ENCODE measurements at places on chromosomes 3 and 15. TPM values are rescaled to one million over a fixed set of nuclear protein-coding genes. Genes with fewer than 3 reads are reported as not detected.

Gene GOLIM4
- total RNA-seq: 42.8 TPM

Gene PROK2
- 2.0 TPM for total RNA-seq

Gene SLC22A13
- total RNA-seq: 0.32 TPM

Gene APH1B
- total RNA-seq: 21.2 TPM

Gene TMEM212
- total RNA-seq: not detected

DNA sequence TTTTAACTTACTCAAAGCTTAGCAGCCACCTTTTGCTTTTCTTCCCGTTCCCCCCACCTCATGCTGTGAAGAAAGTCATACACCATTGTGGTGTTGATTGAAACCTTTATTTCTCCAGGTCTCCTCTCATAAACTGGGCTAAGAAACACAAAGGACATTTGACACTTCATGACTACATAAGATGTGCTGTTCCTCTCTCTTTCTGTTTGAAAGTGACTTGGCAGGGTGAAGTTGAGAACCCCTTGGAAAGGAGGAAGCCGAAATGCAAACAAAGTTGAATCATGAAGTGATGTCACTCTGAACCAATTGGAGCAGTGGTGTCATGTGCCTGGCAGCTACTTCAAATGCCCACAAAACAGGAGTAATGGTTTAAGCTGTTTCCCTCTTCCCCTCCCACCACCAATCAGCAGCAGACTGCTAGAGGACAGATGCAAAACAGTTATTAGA is 174.7 kb downstream of the IGF1R start:
- no peak for DNase-seq

- no peak for DNase-seq
Observed at GRCh38 chr3:5292512-5292911, 105.0 kb downstream of the EDEM1 start.

DNA sequence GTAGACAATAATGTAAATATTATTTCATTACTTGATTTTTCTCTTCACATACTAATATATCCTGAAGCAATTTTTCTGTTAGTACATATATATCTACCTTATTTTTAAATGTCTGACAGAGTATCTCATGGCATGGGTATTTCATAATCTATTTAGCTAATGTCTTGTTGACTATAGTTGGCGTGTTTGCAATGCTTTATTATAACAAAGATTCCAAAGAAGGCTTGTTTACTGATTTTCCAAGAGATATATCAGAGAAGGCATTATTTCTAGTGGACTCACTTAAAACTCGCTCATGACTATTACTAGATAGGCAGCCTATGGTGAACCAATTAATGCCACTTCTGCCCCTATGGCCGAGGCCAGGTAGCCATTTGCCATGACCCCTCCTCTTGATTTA is 152.4 kb upstream of the RORA start:
- no peak for DNase-seq

GRCh38 chr3:18656410-18656809 is 231.3 kb upstream of the SATB1 start:
- DNase-seq: no peak

- DNase-seq: no peak
Observed at GRCh38 chr15:32669896-32670611, 28.5 kb downstream of the SCG5 start.

DNA sequence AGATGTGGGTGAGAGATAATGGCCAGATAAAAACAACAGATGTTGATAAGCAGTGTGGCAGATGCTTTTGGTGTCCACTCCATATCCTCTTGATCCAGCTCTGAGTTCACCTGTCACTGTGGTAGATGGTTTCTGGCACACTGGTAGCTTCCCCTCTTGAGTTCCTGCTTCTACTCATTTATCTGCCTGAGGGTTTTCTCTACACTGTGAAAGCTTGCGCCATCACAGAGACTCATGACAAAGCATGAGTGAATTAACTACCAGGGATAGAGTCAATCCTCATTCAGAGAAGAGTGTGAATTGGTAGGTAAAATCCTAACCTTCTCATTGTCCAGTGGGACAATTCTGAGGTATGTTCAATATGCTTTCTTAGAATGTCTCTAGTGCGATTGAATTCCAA is 50.0 kb upstream of the ARHGEF26 start:
- no peak for DNase-seq

- no peak for DNase-seq
Observed at GRCh38 chr3:138914870-138915502, 32.0 kb downstream of the FOXL2 start.

Data from posterior vena cava (tissue), 2 donors.